ENCODE measurements at places on chromosomes 4 and X.

DNA sequence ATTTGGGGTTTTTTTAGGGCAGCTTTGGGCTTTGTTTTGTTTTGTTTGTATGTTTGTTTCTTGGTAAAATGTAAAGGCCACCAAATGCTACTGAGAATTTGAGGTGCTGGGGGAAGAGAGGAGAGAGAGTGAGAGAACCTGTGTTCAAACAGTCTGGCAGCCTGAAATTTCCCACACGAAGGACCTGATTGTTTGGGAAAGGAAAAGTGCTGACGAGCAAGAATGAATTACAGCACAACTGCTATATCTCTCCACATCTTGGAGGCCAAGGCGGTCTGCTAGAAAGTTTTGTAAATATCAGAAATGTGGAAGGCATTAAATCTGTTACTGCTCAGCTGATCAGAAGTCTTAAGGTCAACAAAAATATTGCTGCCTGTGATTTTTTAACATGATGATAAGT lies 170.5 kb downstream of the PALLD start:
- no peak for DNase-seq

GRCh38 chrX:21412883-21413282 lies 38.7 kb downstream of the CNKSR2 start:
- DNase-seq = no peak

DNA sequence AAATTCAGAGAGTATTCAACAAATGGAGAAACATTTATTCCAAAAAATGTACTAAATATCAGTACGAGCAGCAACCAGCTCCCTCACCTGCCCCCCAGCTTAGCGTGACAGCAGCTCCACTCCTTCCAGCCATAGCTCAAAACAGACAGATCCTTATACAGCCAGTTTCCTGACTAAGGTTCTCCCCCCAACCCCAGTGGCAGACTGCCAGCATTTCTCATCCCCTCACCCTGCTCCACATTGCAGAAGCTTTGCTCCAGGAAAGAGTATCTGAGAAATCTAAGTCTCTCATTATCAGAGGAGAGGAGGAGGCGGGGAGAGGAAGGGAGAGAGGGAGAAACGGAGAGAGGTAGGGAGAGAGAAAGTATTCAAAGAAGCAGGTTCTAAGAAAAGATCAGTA lies 53.3 kb upstream of the PASD1 start:
- DNase-seq = no peak

- no peak for DNase-seq
Observed at GRCh38 chr4:77001907-77002306, 52.4 kb downstream of the SEPTIN11 start.

GRCh38 chrX:48910926-48911411 lies 477 bp downstream of the SLC35A2 start:
- DNase-seq = peak; percentile 43

GRCh38 chr4:172497321-172497720 lies 671.3 kb upstream of the GALNT7 start:
- DNase-seq = no peak

DNA sequence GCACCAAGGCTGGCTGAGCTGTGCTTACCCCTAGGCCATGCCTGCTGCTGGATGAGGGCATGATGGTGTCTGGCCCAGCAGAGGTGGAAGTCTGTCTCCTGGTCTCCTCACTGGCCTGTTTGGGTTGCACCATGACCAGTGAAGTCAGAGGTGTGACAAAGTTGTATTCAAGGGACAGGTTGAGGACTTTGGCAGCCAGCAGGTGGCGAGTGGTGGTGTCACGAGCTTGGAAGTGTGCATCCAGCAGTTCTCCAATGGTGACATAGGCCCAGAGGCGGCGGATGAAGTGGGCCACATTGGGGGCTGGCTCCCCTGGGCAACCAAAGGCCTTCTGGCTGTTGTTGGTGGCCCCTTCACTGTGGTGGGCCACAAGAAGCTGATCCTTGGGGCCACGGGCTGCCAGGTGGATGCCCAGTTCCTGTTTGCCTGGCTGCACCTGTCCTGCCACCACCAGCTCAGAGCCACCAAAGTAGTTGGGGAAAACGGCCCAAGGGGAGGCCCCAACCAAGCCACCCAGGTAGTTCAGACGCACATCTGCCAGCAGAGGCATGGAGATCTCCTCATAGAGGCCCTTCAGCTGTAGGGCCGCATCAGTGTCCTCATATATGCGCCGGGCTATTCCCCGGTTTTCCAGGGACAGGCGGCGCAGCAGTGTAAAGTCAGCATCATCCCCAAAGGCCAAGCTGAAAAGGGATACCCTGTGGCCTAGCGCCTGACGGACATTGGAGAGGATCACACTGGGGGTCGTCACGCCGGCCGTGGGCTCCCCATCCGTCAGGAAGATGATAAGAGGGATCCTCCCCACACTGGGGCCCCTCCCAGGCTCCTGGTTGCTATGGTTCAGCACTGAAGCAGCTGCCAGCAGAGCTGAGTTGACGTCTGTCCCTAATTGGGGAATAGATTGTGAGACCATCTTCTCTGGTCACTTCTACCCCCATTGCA lies 39.7 kb downstream of the ITIH6 start:
- no peak for DNase-seq

DNA sequence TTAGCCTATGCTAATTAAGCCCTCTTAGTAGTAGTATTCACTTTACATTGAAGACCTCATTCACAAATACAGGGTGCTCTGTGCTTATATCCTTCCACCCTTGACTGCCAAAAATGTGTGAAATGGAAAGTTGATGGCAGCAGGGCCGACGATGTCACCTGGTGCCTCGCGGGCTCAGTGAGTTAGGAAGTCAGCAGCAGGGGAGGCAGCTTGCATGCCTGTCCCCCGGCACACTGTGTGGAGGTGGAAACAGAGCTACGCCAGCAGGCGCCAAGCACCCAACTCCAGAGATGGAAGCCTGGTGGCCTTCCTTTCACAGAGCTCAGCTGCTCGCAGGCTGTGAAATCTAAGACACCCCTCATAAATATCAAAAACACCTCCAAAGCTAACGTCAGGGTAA lies 8.4 kb downstream of the MSL3 start:
- DNase-seq = no peak

GRCh38 chr4:10296730-10297129 lies 160.5 kb downstream of the ZNF518B start:
- no peak for DNase-seq

GRCh38 chrX:38500866-38501265 lies 60.5 kb upstream of the TSPAN7 start:
- DNase-seq = no peak

- DNase-seq = no peak
Observed at GRCh38 chrX:1041091-1041490, 171.4 kb downstream of the CRLF2 start.

DNA sequence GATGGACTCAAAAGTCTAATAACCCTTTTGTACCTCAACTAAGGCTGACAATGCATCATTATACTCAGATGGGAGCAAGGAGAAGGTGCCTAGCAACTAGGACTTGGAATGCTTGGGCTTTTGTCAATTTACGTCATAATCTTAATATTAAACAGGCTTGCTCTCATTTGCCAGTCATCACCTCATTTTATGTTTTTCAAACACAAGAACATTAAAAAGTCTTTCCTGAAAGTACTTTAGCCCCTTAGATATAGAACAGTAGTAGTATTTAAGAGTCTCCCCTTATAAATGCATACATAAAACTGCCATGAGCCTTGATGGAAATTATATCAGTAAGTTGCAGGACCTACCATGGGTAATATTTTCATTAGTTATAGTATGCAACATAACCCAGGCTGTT lies 150.7 kb upstream of the INTU start:
- no peak for DNase-seq

GRCh38 chr4:144316869-144317268 lies 176.4 kb upstream of the GYPA start:
- DNase-seq = no peak

DNA sequence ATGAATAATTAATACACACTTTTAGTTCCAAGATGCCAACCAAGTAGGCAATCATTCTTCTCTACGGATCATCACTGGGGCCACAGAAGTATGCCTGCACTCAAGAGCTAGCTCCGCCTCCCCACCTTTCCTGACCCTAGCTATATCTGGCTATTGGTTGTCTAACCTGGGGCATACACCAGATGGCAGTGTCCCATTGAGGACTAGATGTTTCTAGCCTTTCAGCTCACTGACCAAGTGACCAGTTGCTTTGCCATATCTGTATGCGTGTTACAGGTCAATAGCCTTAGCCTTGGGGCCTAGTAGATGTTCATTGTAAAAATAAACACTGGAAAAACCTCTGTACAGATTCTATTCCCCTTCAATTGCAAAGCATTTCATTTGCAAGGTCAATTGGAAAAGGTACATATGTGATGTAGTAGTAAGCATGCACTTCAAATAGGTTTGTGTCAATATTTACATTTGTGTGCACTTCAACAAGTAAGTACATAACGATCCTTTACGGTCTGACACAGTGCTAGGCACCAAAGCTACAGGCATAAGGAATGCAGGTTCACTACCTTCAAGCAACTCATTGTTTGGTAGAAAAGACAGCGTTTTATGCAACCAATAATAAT lies 521.7 kb downstream of the PPARGC1A start:
- DNase-seq = no peak

DNA sequence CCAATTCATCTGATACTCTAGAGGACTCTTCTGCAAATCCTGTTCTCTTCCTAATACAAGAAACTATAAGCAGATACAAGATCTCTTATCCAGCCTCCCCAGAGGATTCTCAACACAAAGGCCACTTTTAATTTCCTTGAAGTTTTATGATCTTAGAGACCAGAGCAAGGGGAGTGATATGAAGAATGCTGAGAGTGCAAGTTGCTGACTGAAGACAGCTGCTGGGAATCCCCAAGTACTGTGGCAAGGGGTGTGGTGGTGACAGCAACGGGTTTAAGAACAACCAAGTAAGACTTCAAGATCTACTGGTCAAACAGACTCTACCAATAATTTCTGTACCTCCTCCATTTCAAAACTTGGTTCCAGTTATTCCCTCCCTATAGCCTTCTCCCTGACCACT lies 7.0 kb downstream of the AMMECR1 start:
- no peak for DNase-seq

- no peak for DNase-seq
Observed at GRCh38 chr4:17809667-17810066, 890 bp downstream of the DCAF16 start.

- DNase-seq = no peak
Observed at GRCh38 chr4:55892156-55892555, 38.7 kb downstream of the EXOC1 start.

- no peak for DNase-seq
Observed at GRCh38 chrX:68433155-68433980, at the start of gene OPHN1. Gene OPHN1, minus strand, starts transcription at chrX:68433495. Its CDS starts 475 bp downstream, at chrX:68433020.

All from CD4-positive, alpha-beta T cell treated with Interferon gamma for 1 hour (primary cell).